ENCODE measurements at places on chromosomes 3 and 15.
A peak's percentile ranks its signal among the peaks of the same experiment; 100 is the strongest.

- no peak for DNase-seq
Measured at GRCh38 chr3:183315739-183316138, 62.7 kb downstream of the B3GNT5 start.

- DNase-seq = peak; percentile 49
Measured at GRCh38 chr3:75192146-75192616, 471.9 kb upstream of the FRG2C start.

DNA sequence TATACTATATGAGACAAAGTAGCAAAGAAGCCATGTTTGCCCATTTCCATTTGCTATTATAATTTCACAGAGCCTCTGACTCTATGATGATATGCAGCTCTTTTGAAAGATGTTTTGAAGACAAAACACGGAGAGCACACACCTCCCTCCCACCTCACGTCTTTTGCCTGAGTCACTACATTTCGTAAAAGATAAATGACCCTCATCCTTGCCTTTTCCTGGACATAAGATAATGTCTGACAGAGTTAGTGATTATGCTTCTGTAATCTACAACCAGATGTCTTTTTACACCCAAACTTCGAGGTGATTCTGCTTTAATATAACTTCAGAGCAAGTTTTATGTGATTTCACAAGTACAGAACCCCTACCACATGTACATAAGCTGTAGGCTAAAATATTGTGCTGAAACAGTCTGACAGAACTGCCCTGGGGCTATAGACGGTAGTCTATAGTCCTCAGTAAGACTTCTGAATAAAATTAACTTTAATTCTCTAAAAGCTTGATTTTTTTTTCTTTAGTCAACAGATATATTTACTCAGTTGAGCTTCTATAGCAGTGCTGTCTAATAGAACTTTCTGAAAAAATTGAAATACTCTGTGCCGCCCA is 99.9 kb downstream of the CD200R1L start:
- no peak for DNase-seq

- DNase-seq = no peak
Measured at GRCh38 chr3:62567097-62568021, 194.0 kb upstream of the FEZF2 start.

- no peak for DNase-seq
Measured at GRCh38 chr3:15781131-15781530, 16.6 kb downstream of the ANKRD28 start.

GRCh38 chr3:61730056-61730455 is 168.7 kb downstream of the PTPRG start:
- DNase-seq = peak; percentile 70

- DNase-seq = peak; percentile 79
Measured at GRCh38 chr3:113744941-113745755, 901 bp downstream of the NAA50 start.

DNA sequence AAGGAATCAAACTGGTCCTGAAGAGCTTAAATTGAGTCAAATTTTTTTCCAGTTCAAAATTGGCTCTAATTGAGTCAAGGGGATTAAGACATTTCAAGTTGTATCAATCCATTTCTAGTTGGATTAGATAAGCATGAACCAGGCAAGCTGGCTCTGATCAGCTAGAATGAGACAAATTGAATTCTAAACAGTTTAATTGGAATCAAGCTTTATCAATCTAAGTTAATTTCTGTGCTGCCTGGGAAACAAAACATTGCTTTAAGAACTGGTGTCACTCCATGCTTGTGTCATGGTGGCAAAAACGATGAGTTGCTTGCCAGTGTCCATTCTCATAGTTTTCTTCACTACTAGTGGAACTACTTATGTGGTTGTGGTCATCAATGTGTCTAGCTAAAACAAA is 116.8 kb downstream of the TGFBR2 start:
- DNase-seq = no peak

DNA sequence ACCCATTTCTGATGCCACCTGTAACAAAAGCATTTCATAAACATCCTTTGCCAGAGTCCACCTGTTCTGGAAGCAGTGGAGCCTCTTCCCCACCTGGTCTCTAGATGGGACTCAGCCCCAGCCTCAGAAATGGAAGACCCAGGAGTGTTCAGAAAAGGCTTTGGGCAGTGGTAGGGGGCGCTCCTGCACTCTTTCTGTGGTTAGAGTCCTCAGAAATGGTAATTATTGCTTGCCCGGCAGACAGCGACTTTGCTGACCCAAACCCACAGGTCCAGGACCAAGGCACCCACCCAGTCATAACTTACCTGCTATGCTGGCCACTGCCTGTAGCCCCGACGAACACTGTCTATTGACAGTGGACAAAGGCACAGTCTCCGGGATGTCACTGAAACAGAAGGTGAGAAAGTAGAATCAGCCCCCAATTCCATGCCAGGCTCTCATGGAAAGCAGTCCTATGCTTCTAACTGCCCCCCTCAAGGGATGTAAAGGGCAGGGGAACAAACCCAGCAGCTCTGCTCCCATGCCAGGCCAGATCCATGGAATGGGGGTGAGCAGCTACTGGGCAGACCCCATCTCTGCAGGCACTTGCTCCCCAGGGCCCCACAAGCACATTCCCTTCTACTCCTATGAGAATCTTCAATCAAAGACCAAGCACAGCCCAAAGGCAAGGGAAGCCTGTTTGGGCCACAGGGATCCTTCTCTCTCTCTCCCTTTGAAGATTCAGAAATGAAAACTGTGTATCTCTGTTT is 5.1 kb downstream of the ACAA1 start:
- no peak for DNase-seq

DNA sequence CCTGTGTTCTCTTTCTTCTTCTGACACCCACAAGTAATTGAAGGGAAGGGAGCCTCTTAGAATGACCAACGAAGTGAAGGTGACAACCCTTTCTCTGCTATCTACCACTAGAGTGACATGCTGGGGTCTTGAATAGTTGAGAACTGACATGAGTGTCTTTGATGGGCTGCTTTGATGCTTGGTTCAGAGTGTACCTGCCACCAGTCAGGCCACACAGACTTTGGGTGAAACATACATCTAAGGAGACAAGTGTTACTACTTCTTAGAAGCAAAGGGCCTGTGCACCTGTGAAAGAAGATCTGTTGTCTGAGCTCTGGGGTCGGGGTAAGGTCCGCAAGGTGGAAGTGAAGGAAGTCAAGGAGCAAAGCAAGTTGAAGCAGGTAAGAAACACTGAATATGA is 1040.7 kb upstream of the CFAP20DC start:
- no peak for DNase-seq

GRCh38 chr15:33533197-33533596 is 222.4 kb downstream of the RYR3 start:
- no peak for DNase-seq

GRCh38 chr3:42270561-42270960 is 4.6 kb upstream of the CCK start:
- DNase-seq = no peak

All from right hindlimb (tissue), 1 donor.